CD4-positive, alpha-beta T cell treated with Interleukin-10 for 1 hour (primary cell): ENCODE measurements at places on chromosomes 3 and 15.

GRCh38 chr3:10371167-10371566 is 50.3 kb upstream of the SEC13 start:
- no peak for DNase-seq

GRCh38 chr3:30232142-30232541 is 374.3 kb upstream of the TGFBR2 start:
- DNase-seq = no peak

GRCh38 chr3:71813704-71814103 is 28.8 kb upstream of the PROK2 start:
- DNase-seq = no peak

- DNase-seq = no peak
Observed at GRCh38 chr15:98807262-98807661, 158.9 kb downstream of the IGF1R start.

GRCh38 chr3:157318639-157319288 is 117.9 kb upstream of the PTX3 start:
- no peak for DNase-seq

DNA sequence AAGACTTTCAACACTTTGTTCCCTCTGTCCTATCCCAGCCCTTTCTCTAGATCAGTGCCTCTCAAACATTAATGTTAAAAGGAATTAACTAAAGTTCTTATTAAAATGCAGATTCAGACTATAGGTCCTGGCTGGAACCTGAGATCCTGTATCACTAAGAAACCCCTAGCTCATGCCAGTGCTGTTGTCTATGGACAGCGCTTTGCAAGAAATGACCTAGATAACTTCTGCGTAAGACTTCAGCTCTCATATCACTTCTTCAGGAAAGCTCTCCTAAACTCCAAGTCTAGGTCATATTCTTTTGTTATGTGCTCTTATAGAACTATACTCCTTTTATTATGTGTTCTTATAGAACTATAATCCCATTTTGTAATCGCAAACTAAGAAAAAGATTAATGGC is 67.8 kb upstream of the CDIN1 start:
- DNase-seq = no peak

DNA sequence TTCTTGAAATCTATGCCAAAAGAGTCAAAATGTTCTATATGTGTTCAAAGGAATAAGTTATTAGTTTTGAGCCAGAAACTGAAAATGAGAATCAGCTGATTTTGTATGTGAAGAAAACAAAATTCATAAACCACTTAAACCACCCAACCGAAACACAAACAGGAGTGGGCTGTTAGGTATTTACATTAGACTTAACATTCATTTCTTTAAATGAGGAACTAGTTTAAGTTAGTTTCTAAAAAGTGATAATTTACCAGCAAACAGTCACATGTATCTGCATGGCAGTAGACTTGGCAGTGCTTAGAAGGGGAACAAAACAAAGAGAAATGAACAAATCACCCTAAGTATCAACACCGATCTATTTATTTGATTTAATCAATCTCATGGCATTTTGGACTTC is 128.0 kb downstream of the GMNC start:
- DNase-seq = no peak

DNA sequence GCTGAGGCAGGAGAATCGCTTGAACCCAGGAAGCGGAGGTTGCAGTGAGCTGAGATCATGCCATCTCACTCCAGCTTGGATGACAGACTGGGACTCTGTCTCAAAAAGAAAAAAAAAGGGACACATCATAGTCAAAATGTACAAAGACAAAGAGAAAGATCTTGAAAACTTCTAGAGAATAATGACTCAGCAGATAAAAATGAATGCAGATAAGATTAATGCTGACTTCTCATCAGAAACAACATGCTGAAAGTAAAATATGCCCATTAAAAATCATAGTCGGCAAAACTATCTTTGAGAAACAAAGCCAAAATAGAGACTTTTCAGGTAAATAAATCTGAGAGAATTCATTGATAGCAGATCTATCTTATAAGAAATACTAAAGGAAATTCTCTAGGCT is 271.1 kb upstream of the GPR149 start:
- DNase-seq = no peak

- no peak for DNase-seq
Observed at GRCh38 chr3:174659511-174659910, 199.6 kb upstream of the NAALADL2 start.

DNA sequence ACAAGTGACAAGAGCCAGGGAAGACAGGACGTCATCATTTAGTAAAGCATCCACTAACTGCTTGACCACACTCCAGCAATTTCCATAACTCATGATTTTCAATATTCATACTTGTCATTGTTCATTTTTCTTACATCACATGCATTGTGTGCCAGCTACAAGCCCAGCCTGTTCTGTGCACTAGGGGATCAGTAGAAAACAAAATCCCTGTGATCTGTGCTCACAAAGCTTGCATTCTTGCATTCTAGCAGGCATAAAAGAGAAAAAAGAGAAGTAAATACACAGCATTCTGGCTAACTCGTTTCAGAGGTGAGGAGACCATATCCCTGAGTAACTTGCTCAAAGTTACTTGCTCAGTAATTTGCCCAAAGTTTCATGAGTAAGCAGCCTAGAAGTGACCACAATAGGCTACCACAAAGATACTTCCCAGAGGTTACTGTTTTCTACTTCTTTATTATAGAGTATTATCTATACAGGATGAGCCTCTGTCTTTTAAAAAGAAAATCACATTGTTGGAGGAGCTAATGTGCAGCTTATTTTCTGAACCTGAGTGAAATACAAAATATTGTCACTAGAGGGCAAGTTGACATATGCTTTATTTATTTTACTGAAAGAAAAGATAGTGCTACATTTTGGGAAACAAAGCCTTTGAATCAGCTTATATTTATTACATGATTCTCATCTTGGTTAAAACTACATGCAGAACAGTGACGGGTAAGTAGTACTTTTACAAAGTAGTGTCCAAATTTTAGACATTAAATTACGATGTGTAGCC is 701.4 kb upstream of the LMCD1 start:
- DNase-seq = peak; percentile 5

GRCh38 chr3:49701388-49702077 is 12.2 kb downstream of the RNF123 start:
- DNase-seq = no peak

DNA sequence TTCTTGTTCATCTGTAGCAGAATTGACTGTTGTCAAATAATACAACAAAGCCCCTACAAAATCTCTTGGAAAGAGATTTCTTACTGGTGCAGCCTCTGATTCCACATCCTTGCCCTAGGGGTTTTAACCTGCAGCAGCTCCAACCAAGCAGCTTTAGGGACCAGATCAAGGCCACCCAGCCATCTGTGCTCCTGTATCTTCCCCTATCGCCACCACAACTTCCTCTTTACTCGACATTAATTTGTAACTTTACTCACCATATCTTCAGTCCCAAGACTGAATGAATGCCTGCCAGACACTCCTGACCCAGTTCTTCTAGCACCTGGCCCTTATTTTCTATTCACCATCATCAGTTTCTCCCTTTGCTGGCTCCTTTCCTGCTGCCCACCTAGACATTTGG is 156.6 kb upstream of the IL12A start:
- no peak for DNase-seq

DNA sequence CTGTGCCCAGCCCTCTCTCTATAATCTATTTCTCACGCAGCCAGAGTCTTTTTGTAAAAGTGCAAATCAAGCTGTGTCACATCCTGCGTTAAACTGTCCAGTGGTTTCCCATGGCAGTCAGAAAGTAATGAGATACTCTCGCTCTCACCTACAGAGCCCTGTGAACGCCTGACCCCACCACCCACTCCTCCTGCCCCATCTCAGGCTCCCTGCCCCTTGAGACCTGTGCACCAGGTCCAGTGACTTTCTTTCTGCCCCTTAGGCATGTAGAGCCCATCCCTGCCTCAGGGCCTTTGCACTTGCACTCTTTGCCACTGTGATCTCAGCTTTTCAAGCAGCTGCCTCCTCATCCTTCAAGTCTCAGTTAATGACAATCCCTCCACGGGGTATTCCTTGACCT is 58.3 kb upstream of the RASGRP1 start:
- no peak for DNase-seq

DNA sequence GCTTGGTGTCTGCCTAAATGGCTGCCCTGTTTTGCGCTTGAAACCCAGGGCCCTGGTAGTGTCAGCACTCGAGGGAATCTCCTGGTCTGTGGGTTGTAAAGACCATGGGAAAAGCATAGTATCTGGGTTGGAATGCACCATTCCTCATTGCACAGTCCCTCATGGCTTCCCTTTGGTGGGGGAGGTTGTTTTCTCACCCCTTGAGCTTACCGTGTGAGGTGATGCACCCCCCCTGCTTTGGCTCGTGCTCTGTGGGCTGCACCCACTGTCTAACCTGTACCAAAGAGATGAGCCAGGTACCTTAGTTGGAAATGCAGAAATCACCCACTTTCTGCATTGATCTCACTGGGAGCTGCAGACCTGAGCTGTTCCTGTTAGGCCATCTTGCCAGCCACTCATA is 104.7 kb downstream of the MBNL1 start:
- no peak for DNase-seq

DNA sequence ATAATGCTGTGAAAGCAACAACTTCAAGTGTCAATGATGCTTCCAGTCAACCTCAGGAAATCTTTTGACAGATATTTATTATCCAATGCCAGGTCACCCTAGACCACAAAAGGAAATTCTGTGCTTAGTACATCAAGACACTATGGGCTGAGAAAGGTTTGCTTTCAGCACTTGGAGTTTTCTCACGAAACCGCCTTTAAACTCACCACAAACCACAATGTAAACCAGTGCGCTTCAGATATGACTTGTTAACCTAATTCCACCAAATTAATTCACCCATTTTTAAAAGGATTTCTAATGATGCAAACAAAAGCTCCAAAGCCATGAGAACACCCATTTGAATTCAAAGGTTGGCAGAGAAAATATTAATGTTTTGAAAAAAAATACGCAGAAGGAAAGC is 292.9 kb upstream of the NR2F2 start:
- DNase-seq = no peak

DNA sequence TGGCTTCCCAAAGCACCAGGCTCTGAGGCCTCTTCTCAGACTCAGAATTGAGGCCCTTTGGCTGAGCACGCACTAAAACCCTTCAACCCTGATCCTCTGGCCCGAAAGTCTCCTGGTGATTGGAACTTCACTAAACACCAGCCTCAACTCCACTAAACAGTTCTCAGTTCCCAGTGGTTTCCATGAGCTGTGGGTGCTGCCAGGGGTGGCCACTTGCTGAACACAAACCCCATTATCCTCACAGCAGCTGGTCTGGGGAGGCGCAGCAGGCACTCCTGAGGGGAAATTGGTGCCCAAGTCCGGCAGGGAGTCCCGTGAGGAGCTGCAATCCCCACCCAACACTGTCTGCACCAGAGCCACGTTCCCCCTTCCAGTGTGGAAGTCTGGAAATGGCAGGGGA is 3.8 kb upstream of the CLK3 start:
- DNase-seq = no peak

- DNase-seq = no peak
Observed at GRCh38 chr3:171383206-171384018, 76.8 kb downstream of the TNIK start.

GRCh38 chr3:151753846-151754245 is 20.1 kb downstream of the AADACL2 start:
- DNase-seq = no peak

GRCh38 chr3:173402656-173403055 is 5.1 kb downstream of the NLGN1 start:
- DNase-seq = no peak

- no peak for DNase-seq
Observed at GRCh38 chr3:195003893-195004289, 267.1 kb downstream of the XXYLT1 start.

DNA sequence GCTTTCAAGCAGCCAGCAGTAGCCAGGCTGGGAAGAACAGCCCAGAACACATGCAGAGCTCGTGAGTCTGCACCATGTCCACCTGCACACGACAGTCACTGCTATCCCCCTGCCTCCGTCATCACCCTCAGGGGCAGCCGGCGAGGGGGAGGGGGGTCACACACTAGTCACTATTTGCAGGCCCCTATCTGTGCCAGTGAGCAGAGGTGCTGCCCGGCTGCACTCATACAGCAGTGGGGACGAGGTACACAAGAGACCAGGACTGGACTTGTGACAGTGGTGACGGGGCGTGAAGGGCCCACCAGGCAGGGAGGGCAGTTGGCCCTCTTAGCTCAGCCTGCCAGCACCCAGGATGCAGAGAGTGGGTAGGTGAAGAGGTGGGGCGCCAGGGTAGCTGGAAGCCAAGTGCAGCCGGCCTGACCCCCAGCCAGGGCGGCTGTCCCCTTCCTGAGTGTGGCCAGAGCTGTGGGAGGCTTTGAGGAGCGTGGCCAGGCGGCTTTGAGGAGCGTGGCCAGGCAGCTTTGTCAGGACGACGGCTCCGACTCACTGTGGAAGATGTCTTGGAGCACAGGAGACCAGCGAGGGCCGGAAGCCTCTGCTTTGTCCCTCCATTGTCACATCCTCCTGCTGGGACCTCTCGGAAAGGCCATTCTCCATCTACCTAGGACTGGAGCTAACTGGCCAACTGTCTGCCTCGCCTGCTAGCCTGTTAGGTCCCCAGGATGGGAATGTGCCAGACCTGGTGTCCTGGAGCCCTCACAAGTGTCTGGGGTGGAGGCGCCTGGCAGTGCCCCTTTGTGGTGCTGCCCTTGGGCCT is 52.1 kb upstream of the FGD5 start:
- no peak for DNase-seq

GRCh38 chr3:142251951-142252350 is 26.6 kb upstream of the GK5 start:
- DNase-seq = no peak

GRCh38 chr15:90058308-90058707 is 44.0 kb downstream of the IDH2 start:
- no peak for DNase-seq

GRCh38 chr3:177177749-177178221 is 19.5 kb downstream of the TBL1XR1 start:
- DNase-seq = no peak

DNA sequence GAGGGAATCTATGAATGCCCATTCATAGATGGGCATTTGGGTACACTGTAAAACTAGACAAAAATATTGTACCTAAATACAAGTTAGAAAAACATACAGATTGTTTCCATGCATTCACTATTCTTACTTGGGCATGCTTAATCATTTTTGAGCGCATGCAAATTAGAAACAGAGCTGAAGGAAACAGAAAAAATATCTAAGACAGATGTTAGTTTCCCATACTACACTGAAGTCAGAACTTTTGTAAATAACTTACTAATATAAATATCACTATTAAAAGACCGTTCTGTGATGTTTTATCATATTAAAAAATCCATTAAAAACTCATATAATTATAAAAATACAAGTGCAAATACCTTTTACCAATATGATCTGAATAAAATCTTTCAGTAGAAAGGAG is 58.7 kb downstream of the GOLIM4 start:
- no peak for DNase-seq

DNA sequence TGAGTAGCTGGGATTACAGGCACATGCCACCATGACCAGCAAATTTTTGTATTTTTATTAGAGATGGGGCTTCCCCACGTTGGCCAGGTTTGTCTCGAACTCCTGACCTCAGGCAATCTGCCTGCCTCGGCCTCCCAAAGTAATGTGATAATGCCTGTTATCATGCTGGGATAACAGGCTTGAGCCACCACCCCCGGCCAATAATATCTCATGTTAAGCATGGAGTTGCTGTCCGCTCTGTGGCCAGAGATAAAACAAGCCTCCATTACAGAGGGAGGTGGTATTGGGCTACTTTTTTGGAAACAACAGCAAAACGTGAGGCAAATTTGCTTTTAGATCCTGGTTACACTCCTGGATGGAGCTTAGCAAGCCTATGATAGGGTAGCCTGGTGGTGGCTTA is 32.9 kb upstream of the ALG1L2 start:
- DNase-seq = no peak
